ENCODE measurements at places on chromosomes 3 and 15.

- no peak for DNase-seq
Measured at GRCh38 chr3:139447486-139447885, 28.8 kb downstream of the RBP2 start.

DNA sequence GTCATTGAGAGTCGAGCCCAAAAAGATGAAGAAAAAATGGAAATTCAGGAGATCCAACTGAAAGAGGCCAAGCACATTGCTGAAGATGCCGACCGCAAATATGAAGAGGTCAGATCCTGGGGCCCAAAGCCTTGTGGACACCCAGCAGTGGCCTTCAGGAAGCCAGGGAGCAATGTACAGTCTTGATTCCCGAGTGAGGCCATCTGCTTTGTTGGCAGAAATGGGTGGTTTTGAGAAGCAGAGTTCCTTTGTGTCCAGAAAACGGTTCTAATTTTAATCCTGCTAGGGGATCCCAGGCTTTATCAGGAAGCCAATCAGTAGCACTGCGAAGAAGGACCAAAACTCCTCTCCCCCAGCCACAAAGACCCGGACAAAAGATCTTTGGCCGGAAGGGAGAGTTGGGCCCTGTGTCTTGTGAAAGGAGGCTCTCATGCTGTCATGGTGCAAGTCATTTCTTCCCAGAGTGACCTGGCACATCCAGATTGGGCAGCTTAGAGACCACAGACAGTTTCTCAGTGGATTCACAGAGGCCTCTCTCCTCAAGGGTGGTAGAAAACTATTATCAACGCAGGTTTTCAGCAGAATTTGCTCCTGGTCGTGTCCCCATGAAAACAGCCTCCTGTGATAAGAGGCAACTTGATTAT, 17.1 kb downstream of the TPM1 start:
- no peak for DNase-seq

- DNase-seq: no peak
Measured at GRCh38 chr3:170531657-170532335, 54.1 kb downstream of the SLC7A14 start.

DNA sequence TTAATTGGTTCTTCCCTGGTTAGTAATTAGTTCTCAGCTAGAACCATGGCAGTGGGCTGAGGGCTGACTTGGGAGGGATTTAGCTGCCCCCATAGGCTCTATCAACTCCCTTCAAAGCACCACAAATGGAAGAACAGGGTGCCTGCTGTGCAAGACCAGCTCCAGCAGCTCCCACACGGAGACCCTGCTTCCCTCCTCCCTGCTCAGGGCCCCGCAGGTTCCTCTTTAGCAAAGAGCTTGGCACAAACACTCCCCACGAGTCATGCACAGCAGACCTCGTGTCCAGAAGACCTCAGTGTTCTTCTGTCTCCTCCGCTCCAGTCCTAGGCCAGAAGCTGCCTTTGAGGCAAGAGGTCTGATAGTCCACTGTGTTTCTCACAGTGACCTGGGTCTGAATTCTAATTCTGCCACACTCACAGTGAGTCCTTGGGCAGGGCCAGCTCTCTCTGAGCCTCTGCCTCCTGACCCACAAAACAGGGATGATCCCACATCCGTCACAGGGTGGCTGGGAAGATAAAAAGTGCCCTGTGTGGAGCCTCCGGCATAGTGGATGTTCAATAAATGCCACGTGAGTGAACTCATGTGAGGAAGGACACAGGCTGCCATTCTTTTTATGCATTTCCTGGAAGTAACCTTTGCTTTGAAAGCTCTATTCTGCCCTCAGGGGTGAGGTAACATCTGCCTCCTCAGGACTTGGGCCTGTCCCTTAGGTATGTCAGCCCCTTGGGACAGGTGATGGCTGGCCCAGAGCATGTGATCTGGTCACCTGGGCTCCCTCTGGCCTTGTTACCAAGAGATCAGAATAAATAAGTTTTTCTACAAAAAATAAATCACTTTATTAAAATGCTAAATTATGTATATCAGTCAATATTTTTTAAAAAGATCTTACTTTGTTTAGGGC, 7.6 kb downstream of the RAB6B start:
- DNase-seq: no peak

DNA sequence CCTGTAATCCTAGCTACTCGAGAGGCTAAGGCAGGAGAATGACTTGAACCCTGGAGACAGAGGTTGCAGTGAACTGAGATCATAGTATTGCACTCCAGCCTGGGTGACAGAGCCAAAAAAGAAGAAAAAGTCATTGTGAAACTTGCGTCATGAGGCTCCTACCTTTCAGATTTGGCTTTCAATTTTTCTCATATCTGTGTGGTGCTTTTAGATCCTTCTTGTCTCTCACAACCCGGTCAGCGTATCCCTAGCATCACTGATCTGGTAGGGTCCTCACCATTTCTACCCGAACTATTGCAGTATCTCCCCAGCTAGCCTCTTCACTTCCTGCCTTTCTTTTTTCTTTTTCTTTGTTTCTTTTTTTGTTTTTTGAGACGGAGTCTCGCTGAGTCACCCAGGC, 21.6 kb upstream of the GCNT3 start:
- DNase-seq: no peak

DNA sequence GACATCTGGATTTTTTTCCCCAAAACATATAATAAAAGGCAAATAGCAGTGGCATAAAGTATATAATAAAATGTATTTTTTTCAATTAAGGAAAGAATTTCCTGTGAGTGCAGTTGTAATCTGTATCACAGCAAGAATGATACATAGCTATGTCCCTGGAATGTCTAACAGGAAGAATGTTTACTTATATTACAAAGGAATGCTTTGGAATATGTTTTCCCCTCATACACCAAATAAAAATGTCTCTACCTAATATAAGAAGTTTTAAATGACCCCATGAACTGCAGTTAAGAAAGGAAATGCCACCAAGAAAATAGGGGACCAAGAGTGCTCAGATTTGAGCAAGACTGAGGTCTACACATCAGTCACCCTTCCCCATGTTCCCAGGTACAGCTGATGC, 38.0 kb upstream of the ATP11B start:
- DNase-seq: no peak

- no peak for DNase-seq
Measured at GRCh38 chr3:5317557-5317956, 130.1 kb downstream of the EDEM1 start.

GRCh38 chr15:40762919-40763800, 708 bp upstream of the GCHFR start:
- DNase-seq: no peak

- DNase-seq: no peak
Measured at GRCh38 chr3:40895109-40895508, 304.2 kb upstream of the CTNNB1 start.

GRCh38 chr3:31772758-31773473, 208.1 kb downstream of the OSBPL10 start:
- no peak for DNase-seq

DNA sequence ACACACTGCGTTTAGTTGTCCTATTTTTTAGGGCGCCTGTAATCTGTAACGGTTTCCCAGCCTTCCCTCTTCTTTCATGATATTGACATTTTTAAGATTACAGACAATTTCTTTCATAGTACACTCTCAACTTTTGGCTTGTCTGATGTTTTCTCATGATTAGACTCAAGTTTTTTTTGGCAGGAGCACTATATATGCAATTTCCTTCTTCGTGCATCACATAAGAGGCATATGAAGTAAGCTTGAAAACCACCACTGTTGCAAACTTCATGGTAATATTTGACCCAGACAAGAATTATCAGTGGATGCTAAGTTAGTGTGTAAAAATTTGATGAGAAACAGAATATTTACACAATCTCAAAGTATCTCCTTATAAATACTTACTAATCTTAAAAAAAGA, 119.2 kb upstream of the CMC1 start:
- DNase-seq: no peak

DNA sequence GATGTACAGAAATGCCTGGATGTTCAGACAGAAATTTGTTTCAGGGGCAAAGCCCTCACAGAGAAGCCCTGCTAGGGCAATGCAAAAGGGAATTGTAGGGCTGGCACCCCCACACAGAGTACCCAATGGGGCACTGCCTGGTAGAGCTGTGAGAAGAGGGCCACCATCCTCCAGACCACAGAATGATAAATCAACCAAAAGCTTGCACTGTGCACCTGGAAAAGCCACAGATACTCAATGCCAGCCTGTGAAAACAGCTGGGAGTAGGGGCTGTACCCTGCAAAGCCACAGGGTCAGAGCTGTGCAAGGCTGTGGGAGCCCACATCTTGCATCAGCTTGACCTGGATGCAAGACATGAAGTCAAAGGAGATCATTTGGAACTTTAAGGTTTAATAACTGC, 477.9 kb upstream of the NECTIN3 start:
- DNase-seq: no peak

- no peak for DNase-seq
Measured at GRCh38 chr15:33671456-33671855, 296.8 kb upstream of the CHRM5 start.

GRCh38 chr15:73932381-73933191, 6.3 kb downstream of the LOXL1 start:
- no peak for DNase-seq

- DNase-seq: no peak
Measured at GRCh38 chr3:24985668-24986067, 442.4 kb upstream of the RARB start.

- no peak for DNase-seq
Measured at GRCh38 chr15:81379269-81379668, 5.3 kb upstream of the TMC3 start.

GRCh38 chr15:96448923-96449322, 118.4 kb downstream of the NR2F2 start:
- DNase-seq: no peak

GRCh38 chr15:64343222-64343621, 12.8 kb downstream of the CSNK1G1 start:
- no peak for DNase-seq

DNA sequence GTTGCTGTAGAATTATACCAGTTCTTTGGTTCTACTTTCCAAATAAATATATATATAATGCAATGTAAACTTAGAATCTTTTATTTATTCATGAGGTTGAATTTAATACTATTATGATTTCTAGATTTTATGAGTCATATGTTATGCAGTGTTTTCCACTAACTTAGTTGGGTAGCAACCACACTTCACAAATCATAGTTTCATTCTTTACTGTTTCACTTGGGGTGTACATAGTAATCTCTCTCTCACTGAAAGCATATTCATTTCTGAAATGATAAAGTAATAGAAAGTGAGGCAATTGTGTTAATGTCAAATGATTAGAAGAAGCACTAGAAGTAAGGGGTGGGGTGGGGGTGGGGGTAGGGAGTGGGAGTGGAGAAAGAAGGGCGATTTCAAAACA, 52.6 kb downstream of the IQCH start:
- DNase-seq: no peak

GRCh38 chr3:108387063-108387462, 90.7 kb downstream of the HHLA2 start:
- no peak for DNase-seq

DNA sequence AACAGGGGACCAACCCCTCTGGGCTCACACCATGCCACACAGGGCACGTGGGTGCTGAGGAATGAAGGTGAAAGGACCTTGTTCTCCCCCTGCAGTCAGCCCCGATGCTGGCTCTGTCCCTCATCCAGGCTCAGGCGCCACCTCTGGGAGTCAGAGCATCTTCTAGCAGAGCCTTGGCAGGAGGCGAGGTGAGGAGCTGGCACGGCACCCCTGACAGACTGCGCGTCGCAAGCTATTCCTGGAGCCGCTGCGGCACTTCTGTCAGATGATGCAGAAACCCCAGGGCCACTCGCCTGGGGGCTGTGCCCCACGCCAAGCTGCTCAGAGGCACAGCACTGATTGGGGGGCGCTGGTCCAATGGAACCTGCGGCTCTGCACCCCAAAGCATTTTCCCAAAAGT, 62.0 kb downstream of the MGLL start:
- DNase-seq: no peak

- no peak for DNase-seq
Measured at GRCh38 chr15:50330921-50331320, 24.1 kb downstream of the GABPB1 start.

DNA sequence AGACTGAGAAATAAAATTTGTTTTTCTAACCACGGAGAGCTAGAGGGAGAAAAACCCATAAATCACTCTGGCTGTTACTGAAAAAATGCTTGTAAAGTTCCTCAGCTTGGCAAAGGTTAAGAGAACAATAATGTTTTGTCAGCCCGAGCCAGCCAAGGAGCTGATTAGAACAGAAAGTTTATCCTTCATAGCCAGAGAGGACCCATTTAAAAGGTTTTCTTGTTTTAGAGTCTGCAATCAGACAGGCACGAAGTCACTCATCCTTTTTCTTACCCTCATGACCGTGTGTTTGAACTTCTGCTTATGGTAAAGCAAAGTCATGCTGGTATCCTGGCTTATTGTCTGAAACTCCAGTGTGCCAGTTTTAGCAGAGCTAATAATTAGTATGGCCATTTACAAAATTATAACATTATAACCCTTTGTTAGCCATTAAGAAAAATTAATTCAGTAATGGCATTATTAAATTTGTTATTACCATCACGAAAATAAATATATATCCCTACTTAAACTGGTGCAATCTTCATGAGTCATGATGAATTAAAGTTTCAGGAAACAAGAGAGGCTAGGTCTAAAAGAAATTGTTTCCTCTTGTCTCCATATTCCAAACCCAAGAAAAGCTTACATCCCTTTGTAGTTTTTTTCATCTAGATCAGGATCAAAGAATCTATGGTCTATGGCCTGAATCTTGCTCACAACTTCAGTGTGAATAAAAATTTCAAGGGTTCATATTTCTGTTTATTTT, 13.5 kb upstream of the STXBP5L start:
- DNase-seq: no peak

DNA sequence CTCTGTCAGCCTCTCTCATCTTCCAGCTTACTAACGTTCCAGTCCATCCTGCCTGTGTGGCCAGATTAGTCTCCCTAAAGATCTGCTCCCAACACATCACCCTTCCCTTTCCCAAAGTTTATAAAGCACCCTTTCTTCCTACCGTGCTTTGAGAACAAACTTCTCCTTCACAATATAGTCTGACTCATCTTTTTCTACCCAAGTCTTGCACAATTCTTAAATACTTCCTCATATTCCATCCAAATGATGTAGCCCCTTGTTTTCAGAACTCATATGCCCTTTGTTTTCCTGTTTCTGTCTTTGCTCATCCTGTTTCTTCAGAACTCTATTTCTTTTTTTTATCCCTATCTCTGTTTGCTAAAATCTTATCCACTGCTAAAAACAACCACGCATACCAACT, 326.8 kb downstream of the MFSD1 start:
- no peak for DNase-seq

GRCh38 chr3:189139611-189139940, 32.2 kb upstream of the TPRG1 start:
- no peak for DNase-seq

- DNase-seq: no peak
Measured at GRCh38 chr3:6528951-6529350, 332.0 kb upstream of the GRM7 start.

GRCh38 chr3:183272791-183273190, 19.7 kb downstream of the B3GNT5 start:
- no peak for DNase-seq

- DNase-seq: no peak
Measured at GRCh38 chr3:174358252-174358651, 500.9 kb upstream of the NAALADL2 start.

GRCh38 chr3:13455644-13456043, 24.5 kb upstream of the HDAC11 start:
- no peak for DNase-seq

Measured in stimulated activated CD4-positive, alpha-beta T cell treated with anti-CD3 and anti-CD28 coated beads, TNF-alpha, amount 100 ng/mL, for 4 hours (primary cell).